ENCODE measurements at places on chromosomes 3 and 15.

DNA sequence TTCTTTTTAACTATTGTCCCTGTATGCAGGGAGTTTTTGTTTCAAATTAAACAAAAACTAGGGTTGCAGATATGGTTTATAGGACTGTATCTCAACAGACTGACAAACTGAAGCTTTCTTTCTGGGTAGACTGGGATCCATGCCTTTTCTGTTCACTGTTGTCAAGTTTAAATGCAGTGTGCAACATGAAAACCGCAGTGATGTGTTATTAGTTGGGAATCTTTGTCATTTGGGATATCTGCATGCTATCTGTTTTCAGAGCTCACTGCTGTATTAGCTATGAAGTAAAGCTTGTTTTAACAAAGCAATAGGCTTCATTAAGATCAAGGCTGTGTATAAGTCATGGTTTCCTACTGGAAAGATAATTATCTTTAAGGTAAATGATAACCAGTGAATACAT, 21.4 kb upstream of the MCF2L2 start:
- no peak for DNase-seq

GRCh38 chr15:41829959-41830646, 2.2 kb downstream of the JMJD7 start:
- DNase-seq: no peak

- DNase-seq: no peak
Observed at GRCh38 chr3:177104299-177104992, 92.8 kb downstream of the TBL1XR1 start.

- no peak for DNase-seq
Observed at GRCh38 chr3:168952551-168952950, 711.0 kb downstream of the MECOM start.

GRCh38 chr3:24101676-24102168, 156.6 kb downstream of the NR1D2 start:
- DNase-seq: no peak

DNA sequence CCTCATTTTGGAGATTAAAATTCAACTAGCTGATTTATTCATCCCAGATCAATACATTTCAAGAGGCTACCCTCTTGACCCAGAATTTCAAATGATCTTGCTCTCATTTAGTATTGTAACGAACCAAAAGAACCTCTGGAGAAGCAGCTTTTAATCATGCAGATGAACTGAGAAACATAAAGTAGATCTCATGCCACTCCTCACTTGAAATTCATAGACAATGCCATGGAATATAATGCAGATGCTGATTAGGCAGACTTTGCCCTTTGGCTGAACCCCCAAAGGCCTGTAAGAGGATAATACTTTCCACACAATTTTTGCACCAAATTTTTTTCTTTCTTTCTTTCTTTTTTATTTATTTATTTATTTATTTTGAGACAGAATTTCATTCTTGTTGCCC, 358.3 kb downstream of the NEK10 start:
- DNase-seq: no peak

DNA sequence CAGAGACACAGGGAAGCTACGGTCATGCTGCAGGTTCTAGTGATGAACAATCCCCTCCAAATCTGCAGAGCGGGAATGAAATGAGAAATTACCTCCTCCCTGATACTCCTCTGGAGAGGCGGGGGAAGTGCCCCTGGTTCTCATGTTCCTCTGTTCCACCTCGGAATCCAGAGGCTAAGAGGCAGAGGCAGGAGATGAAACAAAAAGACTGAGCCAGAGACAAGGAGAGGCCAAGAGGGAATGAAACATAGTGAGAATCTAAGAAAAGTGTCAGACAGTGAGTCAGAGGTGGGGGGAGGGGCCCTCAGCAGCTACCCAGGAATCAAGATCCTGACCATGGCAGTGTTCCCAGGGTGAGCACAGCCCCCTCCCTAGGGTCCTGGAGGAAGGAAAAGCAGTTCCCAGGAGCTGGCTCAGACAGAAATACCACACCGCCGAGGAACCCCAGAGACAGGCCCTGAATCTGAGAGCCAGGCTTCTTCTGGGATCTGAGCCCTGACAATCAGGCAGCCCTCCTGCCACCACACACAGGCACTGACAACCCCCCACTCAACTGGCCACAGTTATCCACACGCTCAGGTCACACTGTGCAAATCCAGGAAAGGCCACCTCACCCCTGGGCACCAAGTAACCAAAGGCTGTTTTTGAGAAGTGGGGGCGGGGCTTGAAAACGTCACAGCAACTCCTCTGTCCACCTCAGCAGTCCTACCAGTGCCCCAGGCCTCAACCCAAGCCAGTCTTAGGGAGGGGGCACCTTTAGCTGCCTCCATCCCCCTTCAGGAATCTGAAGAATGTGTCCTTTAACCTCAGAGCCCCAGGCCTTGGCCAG, 2.4 kb downstream of the CSRNP1 start:
- DNase-seq: no peak

GRCh38 chr3:149371001-149371722, 6.3 kb downstream of the TM4SF1 start:
- DNase-seq: no peak

DNA sequence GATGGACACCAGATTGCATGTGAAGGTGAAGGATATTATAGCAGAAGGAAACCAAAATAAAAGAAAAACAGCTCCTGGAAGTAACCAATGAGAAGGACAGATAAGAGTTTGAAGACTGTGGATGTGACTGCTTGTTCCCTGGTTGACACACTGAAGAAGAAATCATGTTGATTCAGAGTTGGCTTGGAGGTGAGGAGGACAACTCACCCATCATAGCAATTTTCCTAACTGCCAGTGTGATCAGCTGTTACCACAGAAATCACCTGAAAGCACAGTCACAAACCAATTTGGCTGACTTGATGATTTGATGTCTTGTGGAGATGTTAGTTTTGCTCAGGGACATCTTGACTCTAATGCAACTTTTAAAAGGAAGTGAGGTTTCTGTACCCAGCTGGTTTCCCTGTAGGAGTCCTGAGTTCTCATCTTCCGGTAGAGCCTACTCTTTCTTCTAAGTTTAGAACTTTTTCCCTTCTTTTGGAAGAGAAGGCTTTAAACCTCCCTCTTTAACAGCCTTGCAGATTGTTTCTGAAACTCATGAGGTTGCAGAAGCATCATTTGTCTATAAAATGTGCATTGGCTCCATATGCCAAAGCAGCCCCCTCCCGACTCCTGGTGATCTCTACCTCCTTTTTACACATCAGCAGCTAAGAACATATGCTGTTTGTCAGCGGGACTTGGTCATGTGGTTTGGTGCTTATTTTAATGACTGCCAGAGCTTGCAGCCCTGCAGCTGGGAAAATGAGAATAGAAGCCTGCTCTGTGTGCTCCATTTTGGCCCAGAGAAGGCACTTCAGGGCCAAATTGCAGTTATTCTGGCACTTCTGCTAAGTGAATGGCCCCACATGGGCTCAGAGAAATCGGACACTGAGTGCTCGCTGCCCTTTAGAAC, 10.3 kb downstream of the ATG7 start:
- no peak for DNase-seq

DNA sequence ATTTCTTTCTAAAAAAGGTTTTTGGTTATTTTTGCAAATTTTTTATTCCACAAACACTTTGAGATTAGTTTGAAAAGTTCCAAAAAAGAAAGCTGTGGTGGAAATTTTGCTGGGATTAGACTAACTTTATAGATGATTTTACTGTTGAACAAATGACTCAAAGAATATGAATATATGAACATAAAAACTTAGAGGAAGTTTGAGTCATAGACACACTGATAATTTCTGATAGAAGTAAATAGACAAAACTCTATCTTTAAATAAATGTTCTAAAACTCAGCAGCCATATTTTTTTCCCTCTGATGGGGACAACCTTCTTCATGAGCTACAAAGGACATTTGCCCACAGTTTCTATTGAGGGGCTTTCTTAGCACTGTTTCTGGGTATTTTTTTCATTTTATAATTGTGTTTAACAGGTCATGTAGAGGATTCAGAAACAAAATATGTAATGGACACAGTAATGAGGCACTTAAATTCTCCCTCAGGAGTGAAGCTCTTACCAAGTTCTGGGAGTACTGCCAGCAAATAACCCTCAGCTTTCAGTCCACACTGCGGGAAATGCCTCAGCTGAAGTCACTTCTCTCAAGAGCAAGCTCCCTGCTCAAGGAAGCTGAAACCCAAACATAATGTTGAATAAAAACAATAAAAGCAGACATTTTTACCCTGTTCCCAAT, 157.6 kb downstream of the NFKBIZ start:
- DNase-seq: no peak

DNA sequence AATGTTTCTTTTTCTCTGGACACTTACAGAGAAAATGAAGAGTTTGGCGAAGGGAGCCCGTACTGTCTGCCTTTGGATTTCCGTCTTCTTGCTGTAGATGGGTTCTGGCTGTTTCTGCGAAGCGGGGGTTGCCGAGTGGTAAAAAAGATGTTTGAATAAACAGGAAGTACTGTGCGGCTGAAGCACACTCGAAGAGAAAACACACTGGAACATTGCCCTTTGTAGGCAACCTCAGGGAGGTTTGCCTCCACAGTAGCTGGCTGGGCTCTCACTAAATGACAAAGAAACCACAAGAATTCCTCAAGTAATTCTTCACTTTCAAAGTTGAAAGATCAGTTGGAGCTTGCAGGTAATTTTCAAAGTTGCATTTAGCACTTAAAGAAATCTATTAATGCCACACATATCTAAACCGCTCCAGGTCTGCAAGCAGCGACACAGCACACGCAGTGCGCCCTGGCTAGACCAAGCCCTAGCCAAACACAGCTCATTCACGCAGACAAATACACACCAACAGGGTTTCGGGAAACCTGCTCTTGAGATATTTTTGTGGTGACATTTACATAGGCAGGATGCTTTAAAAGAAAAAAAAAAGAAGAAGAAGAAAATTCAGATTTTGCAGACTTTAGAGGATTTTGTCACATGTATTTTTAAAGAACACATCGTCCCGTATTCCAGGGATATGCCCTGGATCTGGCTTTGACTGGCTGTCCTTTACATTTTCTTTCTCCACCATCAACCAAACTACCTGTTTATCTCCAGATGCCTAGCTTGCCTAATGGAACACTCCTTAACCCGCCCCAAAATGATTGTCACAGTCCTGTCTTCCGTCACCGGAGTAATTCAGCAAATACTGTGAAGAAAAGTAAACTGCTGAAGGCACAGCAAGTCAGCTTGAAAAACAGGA, 452.8 kb downstream of the FOXP1 start:
- DNase-seq: peak; percentile 69

GRCh38 chr3:87041191-87041590, 50.2 kb upstream of the VGLL3 start:
- no peak for DNase-seq

DNA sequence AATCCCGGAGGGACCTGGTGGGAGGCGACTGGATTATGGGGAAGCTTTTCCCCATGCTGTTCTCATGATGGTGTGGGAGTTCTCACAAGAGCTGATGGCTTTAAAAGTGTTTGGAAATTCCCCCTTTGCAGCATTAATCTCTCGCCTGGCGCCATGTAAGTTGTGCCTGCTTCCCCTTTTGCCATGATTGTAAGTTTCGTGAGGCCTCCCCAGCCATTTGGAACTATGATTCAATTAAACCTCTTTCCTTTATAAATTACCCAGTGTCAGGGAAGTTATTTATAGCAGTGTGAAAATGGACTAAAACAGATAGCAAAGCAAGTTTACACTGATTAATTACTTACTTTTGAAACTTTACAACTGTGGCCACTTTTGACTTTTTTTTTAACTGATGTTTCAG, 10.6 kb upstream of the U2SURP start:
- DNase-seq: no peak

DNA sequence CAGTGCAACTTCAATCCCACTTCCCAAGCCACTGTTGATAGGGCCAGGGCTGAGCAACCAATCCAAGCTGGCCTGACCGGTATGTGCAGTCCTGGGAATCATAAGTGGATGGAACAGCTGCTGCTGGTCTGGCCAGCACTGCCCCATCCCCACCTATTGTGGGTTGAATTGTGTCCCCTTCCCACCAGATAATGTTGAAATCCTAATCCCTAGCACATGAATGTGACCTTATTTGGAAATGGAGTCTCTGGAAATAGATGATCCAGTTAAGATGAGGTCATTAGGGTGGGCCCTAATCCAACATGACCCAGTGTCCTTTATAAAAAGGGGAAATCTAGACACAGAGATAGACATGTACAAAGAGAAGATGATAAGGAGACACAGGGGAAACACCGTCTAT, 13.7 kb upstream of the PDIA5 start:
- no peak for DNase-seq

- DNase-seq: no peak
Observed at GRCh38 chr3:34107669-34108068, 309.2 kb downstream of the PDCD6IP start.

GRCh38 chr3:11377719-11378118, 105.5 kb downstream of the ATG7 start:
- DNase-seq: no peak

DNA sequence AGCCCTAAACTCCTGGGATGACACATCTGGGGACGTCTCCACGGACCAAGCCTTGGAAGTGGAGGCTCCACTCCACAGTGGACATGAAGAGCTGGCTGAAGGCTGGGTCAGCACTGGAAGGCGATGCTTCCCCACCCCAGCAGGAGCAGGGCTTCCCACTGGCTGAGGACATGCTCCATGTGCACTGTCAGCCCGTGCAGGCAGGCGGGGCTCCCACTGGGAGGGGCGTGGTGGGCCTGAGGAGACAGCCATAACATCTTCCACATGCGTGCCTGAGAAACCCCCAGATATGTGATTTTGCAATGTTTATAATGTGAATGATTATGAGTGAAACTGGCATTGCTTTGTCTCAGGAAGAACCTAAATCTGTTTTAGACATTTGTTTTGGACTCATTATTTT, 231.3 kb downstream of the KLF13 start:
- DNase-seq: no peak

DNA sequence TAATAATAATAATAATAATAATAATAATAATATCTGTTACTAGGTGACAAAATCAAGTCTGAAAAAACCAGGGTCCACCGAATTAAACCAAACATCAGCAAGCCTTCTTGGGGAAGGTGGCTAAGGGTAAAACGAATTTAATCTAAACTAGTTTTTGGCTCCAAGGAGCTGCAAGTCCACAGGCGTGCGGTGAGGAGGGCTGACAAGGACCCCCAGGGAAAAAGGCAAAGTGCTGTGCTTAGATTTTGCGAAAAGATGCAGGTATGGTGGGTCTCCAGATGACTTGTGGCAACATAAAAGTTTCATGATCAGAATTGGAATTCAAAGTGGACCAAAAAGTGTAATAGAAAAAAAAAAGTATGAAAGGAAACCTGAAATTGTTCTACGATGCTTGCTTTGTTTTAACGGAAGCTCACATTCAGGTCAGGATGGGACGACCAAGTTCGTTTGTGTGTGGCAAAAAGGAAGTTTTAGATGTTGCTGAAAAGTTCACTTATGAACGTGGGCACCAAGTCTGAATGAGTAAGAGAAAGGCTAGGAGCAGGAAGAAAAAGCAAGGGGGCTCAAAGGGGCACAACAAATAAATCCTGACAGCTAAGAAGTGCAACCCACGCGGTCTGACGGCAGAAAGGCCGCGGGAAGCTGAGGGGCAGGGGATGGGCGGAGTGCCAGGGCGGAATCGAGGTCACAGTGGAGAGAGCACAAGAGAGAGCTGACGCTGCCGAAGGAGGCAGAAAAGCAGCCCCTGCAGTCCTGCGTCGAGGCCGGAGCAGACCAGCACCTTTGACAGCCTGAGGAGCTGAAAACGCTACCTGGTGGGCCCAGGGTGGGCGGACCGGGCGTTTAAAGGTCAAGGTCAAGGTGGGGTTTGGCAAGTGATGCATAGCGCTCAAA, 1.1 kb downstream of the WDR82 start:
- peak; percentile 50 for DNase-seq

- no peak for DNase-seq
Observed at GRCh38 chr3:101391413-101391950, 71.1 kb upstream of the IMPG2 start.
